Osteocyte (in vitro differentiated cells): ENCODE measurements at places on chromosomes 12 and 14. TPM values are rescaled to one million over a fixed set of nuclear protein-coding genes. Genes with fewer than 3 reads are reported as not detected.

Gene PLEKHG3
- 96.3 and 98.3 TPM in 2 replicates for total RNA-seq

Gene WNT5B
- 88.7 and 99.5 TPM in 2 replicates for total RNA-seq

Gene RNU7-1
- not detected in 2 replicates for total RNA-seq

Gene FAM90A1
- not detected in 2 replicates for total RNA-seq
